ENCODE measurements at places on chromosomes 7 and 10.

DNA sequence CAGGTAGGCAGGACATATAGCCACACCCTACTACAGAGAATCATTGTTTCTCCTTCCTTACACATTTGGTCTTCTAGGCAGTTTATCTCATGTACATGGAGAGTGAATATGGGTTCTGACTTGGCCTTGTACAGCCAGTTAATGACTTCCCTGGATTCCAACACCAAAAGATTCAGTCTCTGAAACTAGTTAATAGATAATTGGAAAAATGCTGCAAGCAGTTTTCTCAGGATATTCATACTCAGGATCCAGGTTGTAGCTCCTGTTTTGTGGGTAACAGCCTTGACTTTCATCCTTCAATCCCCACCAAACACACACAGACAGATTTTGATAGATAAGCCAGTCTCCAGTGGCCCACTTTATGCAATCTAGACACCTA lies 690.2 kb downstream of the NRG3 start:
- no peak for DNase-seq

DNA sequence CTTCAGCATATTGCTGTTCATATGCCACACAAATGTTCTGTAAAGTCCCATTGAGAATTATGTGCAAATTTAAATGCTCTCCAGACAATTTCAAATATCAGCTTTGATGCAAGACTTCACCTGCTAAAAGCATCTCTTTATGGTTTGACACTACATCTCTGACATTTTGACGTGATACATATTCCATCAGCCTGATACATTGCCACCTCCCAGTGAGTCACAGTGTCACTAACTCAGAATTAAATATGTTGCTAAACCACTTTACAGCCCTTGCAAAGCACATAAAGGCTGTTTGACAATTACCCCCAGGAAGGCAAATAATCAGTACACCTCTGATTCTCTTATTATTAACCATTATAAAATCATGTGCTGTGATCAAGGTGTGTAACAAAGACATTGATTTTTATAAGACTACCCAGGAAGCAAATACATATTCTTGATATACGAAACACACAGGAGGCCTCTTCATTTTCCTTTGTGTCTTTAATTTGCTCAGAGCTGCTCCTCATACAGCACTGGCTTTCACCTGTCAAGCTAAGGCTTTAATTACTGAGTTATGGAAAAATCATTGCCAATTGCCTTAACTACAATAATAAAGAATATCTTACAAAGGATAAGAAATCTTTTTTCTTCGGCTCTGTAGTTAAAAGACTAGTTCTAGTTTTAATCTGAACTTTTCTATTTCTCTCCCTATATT lies 547.5 kb upstream of the C7orf33 start:
- no peak for DNase-seq

DNA sequence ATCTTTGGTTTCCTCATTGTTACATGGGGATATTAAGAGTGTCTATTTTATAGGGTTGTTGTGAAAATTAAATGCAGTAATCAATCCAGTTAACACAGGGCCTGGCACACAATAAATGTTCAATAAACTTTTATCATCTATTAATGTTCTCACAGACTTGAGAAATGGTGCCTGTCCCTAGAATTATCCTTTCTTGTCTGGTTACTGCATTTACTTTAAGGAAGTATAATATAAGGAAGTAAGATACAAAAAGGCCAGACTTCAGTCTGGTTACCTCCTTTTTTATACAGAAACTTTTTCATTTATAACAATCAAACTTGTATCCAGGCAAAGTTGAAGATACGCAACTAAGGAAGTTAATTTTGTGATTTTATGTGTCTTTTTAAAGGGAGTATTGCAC lies 117.0 kb downstream of the LHFPL3 start:
- no peak for DNase-seq

DNA sequence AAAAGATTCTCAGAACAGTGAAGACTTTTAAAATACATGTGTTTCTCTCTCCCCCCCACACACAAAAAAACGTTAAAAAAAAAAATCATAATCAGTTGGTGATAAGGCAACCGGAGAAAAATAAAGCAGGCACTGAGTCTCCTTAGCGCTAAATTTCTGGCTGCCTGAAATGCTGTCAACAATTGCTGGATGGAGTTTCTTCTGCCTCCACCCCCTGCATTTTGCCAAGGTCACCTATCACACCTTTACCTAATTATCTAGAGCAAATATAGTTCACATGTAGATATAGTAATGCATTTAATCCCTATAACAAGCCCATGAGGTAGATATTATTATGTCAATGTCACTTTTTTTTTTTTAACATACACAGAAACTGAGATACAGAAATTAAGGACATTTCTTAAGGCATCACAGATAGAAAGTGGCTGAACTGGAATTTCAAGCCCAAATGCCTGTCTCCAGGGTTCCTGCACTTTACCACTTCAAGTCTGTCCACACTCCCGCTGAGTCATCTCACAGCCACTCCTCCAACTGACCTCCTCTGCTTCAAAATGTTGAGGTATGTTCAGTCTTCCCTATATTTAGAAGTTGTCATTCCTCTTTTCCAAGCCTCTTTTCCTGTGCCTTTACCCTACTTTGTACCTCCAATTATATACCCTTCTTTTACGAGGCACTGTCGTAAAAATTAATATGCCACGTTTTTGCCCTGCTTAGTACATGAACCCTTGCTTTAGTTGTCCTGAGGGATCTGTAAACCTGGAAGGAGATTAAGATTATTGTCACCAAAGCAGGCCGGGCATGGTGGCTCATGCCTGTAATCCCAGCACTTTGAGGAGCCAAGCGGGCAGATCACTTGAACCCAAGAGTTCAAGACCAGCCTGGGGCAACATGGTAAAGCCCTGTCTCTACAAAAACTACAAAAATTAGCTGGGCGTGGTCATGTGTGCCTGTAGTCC lies 72.8 kb upstream of the MPP7 start:
- DNase-seq = peak; percentile 12

DNA sequence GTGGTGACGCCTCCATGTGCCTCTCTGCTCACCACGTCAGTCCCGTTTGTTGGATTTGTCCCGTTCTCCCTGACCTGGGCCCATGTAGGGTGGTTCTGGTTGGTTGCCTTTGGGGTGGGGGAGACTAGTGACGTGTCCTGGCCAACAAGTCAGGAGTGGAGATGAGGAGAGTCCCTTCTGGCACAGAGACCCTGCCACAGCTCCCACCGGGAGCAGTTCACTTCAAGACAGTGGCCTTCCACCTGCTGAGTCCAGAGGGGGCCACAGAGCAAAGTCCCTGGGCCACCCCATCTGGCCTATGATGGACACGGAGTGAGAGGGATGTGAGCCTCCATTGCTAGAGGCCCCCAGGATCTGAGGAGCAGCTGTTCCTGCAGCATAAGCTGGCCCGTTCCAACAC lies 405.6 kb downstream of the TCERG1L start:
- no peak for DNase-seq

DNA sequence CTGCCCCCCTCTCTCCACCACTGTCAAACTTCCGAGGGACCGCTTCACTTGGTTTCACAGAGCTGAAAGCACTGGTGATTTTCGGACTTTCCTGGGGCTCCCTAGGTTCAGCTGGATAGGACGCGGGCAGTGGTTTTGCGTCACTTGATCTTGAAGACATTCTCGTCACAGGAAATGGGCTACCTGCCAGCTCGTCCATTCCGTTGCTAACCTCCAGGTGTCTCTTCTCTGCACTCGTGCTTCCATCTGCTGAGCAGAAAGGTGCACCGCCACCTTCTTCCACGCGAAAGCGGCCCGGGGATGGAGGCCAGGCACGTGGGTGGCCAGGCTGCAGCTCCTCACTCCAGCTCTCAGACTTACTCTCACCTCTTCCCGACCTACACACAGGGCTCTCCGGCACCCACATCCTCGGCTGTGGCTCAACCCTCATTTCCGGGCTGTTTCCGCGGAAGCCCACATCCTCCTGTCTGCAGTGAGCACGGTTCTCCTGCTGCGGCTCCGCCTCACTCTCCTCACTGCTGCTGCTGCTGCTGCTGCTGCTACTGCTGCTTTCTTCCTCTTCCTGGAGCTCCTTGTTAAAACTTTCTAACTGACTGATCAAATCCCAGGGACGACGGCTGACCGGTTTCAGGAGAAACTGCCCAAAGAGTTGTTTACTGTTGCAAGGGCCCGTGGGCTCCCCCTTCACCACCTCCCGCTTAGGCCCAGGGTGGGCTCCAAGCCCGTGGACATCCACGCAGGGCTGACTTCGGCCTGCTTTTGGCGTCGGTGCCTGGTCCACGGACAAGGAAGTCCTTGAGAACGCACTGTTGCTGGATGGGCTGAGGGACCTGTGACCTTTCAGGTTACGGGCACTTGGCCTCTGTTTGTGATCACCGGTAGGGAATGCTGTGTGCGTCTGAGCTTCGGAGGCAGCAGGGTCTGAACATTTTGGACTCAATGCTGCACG lies 32.1 kb downstream of the JCAD start:
- no peak for DNase-seq

- peak; percentile 89 for DNase-seq
Observed at GRCh38 chr10:97914837-97915211, 65.2 kb downstream of the GOLGA7B start.

- no peak for DNase-seq
Observed at GRCh38 chr7:93779115-93779514, 111.4 kb downstream of the TFPI2 start.

- DNase-seq = no peak
Observed at GRCh38 chr10:7315906-7316305, 94.9 kb downstream of the SFMBT2 start.

- no peak for DNase-seq
Observed at GRCh38 chr7:30247541-30248401, 36.6 kb upstream of the ZNRF2 start.

GRCh38 chr10:48606530-48607355 lies 1.9 kb upstream of the ARHGAP22 start:
- DNase-seq = no peak

- no peak for DNase-seq
Observed at GRCh38 chr7:43591558-43592180, 8.8 kb downstream of the STK17A start.

GRCh38 chr7:26198133-26198780 lies 2.3 kb downstream of the HNRNPA2B1 start:
- DNase-seq = no peak

- DNase-seq = no peak
Observed at GRCh38 chr10:22341190-22341925, 3.9 kb upstream of the SPAG6 start.

GRCh38 chr7:96040250-96040772 lies 268.0 kb downstream of the DYNC1I1 start:
- DNase-seq = no peak

GRCh38 chr10:102334101-102334500 lies 61.4 kb upstream of the NFKB2 start:
- no peak for DNase-seq
